ENCODE measurements at places on chromosomes 12 and 14.
A peak's percentile ranks its signal among the peaks of the same experiment; 100 is the strongest.

DNA sequence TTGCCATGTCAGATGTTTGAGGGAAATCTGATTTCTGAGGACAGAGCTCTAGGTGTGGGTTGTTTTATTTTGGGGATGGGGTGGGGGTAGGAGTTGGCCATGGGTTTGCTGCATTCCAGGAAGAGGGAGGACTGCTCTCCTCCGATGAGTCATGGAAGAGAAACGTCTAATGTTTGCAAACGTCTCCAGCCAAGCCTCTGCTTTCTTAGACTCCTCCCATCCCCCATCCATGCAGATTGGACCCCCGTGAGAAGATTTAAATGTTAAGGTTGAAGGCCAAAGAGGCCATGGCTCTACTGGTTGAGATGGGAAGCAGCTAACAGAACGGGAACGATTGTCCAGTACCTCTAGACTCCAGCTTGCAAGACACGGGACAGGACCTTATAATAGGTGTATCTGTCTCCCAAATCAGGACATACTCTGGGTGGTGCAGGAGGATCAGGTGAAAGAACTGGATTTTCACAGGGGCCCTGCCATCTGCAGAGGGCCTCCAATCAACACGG, 11.4 kb upstream of the ATP2A2 start:
- peak; percentile 92 for DNase-seq

DNA sequence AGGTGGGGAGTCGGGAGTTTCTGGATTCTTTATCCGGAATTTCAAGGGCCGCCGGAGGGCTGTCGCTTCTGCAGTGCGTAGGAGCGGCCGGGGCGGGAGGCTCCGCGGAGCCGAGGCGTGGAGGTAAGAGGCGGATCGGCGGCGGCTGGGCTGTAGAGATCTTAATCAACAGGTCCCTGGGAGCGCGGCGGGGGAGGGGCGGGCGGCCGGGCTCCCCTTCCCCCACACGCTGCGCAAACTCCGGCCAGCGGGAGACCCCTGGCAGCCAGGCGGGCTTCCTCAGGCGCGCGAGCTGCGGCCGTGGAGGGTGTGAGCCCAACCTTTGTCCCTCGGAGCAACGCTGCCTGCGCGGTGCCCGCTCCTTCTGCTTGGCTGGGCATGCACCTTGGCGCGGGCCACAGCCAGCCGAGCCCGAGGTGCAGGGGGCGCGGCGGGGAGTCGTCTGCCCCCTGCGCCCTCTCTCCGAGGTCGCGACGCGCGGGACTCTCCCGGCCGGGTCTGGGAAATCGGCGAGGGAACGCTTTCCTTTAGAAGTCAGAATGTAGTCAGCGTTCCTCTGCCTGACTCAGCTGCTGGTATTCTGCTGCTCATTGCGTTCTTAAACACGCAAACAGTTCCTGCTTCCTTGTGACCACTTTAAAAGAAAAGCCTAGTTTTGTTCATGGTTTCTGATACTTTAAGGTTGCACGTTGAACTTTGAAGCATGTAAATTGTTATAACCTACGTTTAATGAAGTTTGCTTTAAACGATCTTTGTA, at the start of gene PALS1:
Gene PALS1, plus strand, starts transcription at position 25 of the 757 bp plus-strand sequence. CDS start 37,736 bp downstream, outside the sequence.
- DNase-seq: peak; percentile 84

DNA sequence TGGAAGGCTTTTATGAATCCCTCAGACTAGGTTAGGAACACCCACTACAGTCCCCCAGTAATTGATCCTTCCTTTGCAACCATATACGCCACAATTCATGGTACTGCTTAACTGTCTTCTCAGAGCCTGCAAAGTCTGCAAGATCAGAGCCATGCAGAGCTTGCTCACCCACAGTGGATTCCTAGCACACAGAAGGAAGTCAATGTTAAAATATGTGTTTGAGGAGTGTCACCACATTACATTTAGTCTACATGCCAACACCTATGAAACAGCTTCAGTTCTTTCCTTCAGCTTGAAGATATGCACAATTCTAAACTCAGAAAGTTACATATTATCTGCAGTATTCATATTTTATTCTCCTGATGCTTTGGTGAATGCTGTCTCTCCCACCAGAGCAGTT, 138.5 kb downstream of the NDUFA12 start:
- no peak for DNase-seq

DNA sequence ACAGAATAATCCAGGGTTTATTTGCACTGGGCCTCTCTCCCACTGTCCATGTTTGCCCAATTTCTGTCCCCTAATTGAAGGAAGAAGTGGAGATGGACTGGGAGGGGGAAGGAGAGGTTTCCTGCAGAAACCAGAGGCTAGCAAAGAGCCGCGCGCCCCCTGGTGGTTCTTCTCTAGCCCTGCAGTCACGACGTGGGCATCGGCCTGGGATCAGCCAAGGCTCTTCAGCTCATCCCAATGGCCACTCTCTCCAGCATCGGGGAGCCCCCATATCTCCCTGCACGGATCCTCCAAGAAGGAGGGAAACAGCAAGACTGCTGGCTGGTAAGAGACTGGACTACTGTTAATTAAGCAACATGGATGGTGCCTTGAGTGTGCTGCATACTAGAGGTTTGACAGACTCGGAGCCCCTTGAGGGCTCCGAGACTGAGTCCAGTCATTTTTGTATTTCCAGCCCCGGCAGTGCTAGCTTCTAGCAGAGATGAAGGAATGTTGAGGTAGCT, 18.7 kb downstream of the ZBTB39 start:
- DNase-seq: peak; percentile 68

GRCh38 chr12:12620730-12621315, 9.1 kb downstream of the CREBL2 start:
- no peak for DNase-seq

DNA sequence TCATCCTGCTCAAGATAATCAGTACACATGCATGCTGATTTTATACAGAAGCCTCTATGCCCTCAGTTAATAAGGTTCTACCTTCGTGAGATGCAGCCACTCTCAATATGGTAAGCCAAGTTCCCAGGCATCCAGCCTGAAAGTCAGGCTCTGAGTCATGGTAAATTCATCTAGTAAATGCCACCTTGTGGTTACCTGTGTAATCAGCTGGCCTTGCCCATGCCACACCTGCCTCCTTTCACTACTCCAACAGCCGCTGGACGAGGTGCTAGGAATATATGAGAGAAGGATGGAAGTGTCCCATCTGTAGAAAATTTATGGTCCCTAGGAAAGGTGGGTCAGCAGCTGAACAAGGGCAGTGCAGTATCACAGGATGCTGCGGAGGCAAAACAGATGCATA, 207.3 kb downstream of the SSPN start:
- no peak for DNase-seq

GRCh38 chr12:100572184-100572583, 1.3 kb upstream of the GAS2L3 start:
- no peak for DNase-seq

- DNase-seq: no peak
Measured at GRCh38 chr14:77903937-77904617, 104.2 kb downstream of the ADCK1 start.

DNA sequence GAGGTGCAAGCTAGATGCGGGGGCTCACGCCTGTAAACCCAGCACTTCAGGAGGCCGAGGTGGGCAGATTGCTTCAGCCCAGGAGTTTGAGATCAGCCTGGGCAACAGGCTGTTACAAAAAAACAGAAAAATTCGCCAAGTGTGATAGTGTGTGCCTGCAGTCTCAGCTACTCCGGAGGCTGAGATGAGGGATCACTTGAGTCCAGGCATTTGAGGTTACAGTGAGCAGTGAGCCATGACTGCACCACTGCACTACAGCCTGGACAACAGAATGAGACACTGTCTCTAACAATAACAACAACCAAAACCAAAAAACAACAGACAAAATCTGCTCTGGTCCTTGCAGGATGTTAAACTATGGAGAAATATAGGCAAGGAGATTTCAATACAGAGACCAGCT, 13.9 kb downstream of the BTBD7 start:
- peak; percentile 15 for DNase-seq

DNA sequence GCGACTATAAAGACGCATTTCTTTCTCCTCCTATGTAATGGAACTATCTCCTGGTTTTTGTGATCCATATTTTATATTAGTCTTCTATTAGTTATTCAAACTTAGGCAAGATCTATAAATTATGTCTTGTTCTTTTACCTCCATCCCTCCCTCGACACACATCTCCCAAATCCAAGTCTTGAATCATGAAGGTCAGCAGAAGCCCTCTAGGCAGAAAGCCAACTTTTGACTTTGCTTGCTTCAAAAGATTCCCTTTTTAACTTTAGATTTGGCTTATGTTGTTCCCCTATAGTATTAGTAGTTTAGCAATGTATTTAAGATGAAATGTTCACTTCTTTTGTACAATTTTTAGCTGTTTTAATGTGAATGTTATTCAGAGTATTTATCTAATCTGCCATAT, 689.8 kb downstream of the SLC6A15 start:
- DNase-seq: no peak

- DNase-seq: no peak
Measured at GRCh38 chr14:101108579-101109346, 205.2 kb upstream of the RTL1 start.

GRCh38 chr14:52370406-52370935, 56.4 kb downstream of the PTGER2 start:
- no peak for DNase-seq

- DNase-seq: no peak
Measured at GRCh38 chr14:77882098-77882497, 82.2 kb downstream of the ADCK1 start.

GRCh38 chr14:68734231-68734732, 58.6 kb downstream of the ZFP36L1 start:
- no peak for DNase-seq

DNA sequence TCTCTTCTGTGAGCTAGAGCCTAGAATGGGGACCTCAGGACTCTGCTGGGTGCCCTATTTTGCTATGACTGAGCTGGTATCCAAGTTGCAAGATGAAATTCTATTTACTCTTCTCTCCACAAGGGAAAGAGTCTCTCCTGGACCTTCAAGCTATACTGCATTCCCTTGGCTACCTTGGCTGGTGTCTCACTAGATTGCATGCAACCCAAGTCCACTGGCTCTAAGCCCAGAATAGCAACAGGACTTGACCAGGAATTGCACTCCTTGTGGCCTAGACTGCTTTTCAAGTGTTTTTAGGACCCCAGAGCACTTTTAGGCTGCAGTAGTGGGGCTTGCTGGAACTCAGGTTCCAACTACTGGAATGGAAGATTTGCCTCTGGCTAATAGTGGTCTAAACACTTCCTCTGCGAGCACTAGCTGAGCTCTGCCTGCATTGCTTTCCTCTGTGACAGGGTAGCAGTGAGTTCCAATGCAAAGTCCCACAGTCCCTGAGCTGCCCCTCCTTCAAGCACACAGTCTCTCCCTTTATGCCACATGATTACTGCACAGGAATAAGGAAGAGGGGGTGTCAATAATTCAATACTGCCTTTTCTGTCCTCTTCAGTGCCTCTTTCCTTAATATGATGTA, 1009.1 kb upstream of the FLRT2 start:
- no peak for DNase-seq

DNA sequence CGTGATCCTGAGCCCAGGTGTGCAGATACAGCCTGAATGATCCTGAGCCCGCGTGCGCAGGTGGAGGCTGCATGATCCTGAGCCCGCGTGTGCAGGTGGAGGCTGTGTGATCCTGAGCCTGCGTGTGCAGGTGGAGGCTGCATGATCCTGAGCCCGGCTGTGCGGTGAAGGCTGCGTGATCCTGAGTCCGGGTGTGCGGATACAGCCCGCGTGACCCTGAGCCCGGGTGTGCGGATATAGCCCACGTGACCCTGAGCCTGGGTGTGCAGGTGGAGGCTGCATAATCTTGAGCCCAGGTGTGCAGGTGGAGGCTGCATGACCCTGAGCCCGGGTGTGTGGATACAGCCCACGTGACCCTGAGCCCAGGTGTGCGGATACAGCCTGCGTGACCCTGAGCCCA, 20.3 kb downstream of the BRF1 start:
- DNase-seq: no peak

DNA sequence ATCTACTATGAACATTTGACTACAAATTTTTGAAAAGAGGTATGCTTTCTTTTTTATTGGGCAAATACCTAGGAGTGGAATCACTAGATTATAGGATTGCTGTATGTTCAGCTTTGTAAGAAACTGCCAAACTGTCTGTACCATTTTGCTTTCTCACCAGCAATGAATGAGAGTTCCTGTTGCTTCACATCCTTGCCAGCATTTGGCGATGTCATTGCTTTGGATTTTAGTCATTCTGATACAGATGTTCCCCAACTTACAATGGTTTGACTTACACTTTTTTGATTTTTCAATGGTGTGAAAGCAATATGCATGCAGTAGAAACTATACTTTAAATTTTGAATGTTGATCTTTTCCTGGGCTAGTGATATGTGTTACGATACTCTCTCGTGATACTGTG, 328.7 kb downstream of the RAD51B start:
- DNase-seq: peak; percentile 64

DNA sequence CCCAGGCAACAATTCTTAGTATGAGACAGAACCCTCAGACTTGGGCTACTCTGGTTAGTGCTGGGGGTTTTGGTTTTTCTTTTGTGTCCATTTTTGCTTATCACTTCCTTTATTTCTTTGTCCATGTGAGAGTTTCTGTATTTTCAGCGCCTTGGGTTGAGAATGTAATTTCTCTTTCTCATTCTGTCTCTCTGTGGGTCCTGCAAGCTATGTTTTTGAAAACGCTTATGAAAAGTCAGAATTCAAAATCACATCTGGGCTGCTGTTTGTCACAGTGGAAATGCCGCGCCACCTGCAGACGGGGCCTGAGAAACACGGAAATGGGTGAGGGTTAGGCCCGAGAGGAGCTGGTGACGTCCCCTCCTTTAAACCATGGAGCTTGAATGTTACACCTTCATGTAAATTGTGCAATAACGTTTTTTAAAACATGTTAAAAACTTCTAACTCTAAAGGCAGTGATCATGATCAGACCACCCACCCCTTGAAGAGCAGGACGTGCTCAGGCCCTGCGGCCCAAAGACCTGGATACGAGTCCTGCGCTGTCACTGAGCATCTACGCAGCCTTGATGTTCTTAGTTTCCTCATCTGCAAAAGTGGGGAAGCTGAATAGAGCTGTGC, 26.1 kb downstream of the JDP2 start:
- no peak for DNase-seq

DNA sequence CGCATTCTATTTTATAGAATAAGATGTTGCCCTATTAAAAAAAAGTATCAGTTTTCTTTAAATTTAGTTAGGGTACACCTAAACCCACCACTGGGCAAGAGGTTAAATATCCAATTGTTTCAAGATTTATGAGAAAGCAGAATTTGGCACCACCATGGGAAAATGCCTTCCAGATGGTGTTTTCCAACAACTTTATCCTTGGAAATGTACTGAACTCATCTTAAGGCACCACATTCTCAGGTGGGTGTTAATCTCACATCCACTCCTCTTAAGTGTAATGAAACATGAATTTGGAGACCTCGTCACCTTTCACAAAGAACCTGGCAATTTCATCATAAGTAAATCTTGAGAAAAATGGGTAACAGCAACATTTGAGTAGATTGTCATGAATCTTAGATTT, 13.1 kb downstream of the CBX5 start:
- DNase-seq: no peak

GRCh38 chr12:2051700-2052621, 826 bp upstream of the CACNA1C start:
- no peak for DNase-seq

GRCh38 chr12:28232211-28232928, 42.1 kb downstream of the CCDC91 start:
- DNase-seq: no peak
